ENCODE measurements at places on chromosomes 3 and 15.

DNA sequence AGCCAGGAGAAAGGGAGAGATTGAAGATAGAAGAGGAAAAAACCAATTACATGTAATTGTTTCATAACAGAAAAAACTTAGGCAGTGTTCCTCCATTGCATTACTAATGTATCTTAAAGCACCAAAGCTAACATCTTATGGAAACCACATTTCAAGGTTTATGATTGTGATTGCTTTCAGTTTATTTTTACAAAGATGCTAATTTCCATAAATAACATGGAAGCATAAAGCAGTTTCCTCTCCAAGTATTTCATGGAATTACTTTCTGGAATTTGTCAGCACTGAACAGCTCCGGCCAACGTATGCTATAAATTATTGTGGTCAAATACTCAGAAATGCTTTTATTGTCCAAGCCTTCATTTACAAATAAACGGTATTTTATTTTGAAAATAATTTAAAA lies 11.6 kb downstream of the ADAMTSL3 start:
- no peak for DNase-seq

GRCh38 chr3:124890573-124891190 lies 3.5 kb upstream of the ITGB5 start:
- no peak for DNase-seq

DNA sequence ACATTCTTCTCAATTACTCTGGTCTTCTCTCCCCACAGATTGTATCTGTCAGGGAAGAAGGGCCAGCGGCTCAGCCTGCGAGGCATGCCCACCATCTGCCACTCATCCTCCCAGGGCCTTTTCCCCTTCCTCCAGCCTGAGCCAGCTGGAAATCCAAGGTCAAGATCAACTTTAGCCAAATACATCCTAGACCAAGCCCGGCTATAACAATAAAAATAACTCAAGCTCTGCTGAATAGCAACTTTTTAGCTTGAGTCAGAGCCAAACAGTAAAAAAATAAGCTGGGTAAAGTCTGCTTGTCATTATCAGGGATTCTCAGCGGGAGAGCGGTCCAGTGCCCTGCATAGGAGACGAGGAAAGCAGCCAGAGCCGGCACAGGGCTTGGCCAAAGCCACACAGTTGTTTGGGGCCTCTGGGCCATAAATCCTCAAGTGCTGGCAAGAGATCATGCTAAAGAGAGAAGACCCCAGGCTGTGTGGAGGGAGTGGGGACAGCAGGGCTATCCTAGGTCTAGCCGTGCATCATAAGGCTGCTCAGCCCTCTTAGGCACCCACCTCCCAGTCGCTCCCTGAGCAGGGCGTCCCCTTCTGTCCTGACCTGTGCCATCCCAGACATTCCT lies 76.2 kb upstream of the HERC1 start:
- DNase-seq, result no peak

- no peak for DNase-seq
Measured at GRCh38 chr3:85171976-85172375, 213.2 kb downstream of the CADM2 start.

DNA sequence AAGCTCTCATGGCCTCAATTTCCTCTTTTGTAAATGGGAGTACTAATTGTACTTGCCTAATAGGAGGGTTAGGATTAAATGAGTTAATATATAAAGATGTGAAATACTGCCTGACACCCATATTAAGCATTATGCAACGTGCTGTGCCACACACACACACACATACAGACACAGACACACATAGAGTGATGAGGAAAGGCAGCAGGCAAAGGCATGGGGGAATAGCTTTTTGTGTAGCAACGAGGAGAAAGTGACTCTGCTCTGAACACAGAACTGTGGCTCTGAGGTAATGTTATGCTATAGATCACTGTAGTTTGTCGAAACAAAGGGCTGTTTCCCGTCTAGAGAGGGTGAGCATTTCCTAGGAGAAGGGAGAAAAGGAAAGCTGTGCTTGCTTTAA lies 233.3 kb upstream of the SLCO3A1 start:
- no peak for DNase-seq

DNA sequence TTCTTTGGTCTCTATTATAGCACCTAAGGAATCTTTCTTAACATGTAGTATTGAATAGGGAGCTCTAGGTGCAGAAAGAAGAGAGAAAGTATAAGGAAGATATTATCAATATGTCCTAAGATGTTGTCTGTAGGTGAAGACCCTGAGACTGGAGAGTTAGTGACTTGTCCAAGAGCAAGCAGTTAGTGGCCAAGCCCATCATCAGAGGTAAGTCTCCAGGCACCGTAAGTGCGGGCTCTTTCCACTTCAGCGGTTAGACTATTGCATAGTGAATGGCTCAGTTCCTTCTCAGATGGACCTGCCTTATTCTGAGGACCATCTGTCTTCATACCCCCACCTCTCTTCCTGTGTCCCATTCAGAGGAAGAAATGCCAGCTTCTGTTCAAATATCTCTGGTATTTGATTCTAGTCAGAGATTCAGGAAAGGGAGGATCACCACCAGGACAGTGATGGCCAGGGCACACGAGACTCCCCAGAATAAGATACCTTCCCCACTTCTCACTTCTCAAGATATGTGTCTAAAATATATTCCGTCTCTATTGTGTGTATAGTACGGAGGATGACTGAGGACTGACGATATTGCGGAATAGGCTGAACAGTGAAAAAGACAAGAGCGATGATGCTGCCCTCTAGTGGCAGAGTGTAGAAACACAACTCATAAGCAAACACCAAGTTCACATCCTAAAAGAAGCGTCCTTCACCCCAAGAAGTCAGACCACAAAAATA lies 19.1 kb upstream of the ADGRG7 start:
- peak; percentile 71 for DNase-seq

DNA sequence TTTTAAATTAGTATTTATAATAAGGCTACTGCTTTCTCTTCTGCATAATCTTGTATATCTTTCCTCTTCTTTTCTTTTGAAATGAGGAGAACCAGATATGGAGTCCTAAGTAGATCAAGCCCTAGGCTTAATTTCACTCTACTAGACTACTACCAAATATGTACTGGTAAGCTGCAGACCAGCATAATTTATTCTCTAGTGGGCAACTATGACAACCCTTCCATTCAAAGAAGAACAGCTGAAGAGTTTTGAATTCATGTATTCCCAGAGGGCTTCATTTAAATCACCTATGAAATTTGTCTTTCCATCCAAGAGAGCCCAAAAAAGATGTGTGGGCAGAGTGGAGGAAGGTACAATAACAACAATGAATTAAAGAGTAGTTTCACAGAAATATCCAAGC lies 10.0 kb downstream of the RAD18 start:
- DNase-seq, result no peak

GRCh38 chr15:31207246-31207645 lies 105.7 kb upstream of the TRPM1 start:
- no peak for DNase-seq

DNA sequence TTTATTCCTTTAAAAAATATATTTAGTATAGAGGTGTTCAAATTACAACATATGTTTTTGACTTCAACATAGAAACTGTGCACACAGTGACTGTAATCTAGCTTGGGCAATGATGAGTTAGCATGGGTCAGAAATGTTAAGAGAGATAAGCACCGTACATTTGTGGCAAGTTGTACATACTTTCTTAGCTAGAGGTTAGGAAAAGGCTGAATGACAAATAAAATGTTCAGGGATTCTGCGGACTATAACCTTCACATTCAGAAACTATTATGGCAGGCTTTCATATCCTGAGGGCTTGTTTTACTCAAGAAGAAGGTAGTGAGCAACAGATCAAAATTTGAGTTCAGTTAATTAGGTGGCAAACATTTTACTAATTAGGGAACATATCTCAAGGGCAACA lies 379.7 kb upstream of the EPHA6 start:
- no peak for DNase-seq

- no peak for DNase-seq
Measured at GRCh38 chr3:196063456-196063855, 18.4 kb downstream of the TFRC start.

All from GM13976 (cell line).